ENCODE measurements at places on chromosomes 7 and 10. TPM values are rescaled to one million over a fixed set of nuclear protein-coding genes. Genes with fewer than 3 reads are reported as not detected.

The PURB gene
- 37.6 TPM for total RNA-seq

The GPC2 gene
- total RNA-seq: 44.3 TPM

The TBXAS1 gene
- 1.2 TPM for total RNA-seq

The CRPPA gene
- total RNA-seq: 4.4 TPM

The ARMC3 gene
- total RNA-seq: 2.7 TPM

The NOS3 gene
- total RNA-seq: 1.2 TPM

The DMTF1 gene
- 83.3 TPM for total RNA-seq

The PTPN12 gene
- 93.7 TPM for total RNA-seq

The TMEM273 gene
- total RNA-seq: 1.2 TPM

The ARHGAP22 gene
- total RNA-seq: 2.5 TPM

The OR2A5 gene
- not detected for total RNA-seq

The ELN gene
- 11.3 TPM for total RNA-seq

The C1QL3 gene
- total RNA-seq: 62.0 TPM

The WDFY4 gene
- 0.49 TPM for total RNA-seq

The DOCK4 gene
- total RNA-seq: 81.6 TPM

The CALML5 gene
- not detected for total RNA-seq

The MYPN gene
- not detected for total RNA-seq

The IGF2BP3 gene
- total RNA-seq: 37.9 TPM

The PCGF5 gene
- total RNA-seq: 17.7 TPM

The NUTM2B gene
- total RNA-seq: 0.74 TPM

The CFAP58 gene
- total RNA-seq: 0.25 TPM

The SLC26A5 gene
- total RNA-seq: not detected

The AZGP1 gene
- not detected for total RNA-seq

The COX15 gene
- total RNA-seq: 30.0 TPM

The SEPTIN7 gene
- 210 TPM for total RNA-seq

The ERV3-1 gene
- 20.2 TPM for total RNA-seq

The SLC26A3 gene
- not detected for total RNA-seq

The CYP2W1 gene
- not detected for total RNA-seq

The FAM25A gene
- total RNA-seq: not detected

The FRMD4A gene
- total RNA-seq: 92.9 TPM

The TEX47 gene
- total RNA-seq: not detected

The HYAL4 gene
- not detected for total RNA-seq

The EPHB6 gene
- total RNA-seq: 48.7 TPM

The PGAM2 gene
- total RNA-seq: 1.7 TPM

The DYDC2 gene
- total RNA-seq: 2.0 TPM

The PEX1 gene
- total RNA-seq: 40.8 TPM

The STRIP2 gene
- total RNA-seq: 9.6 TPM

The NUDT5 gene
- total RNA-seq: 16.5 TPM

The AGK gene
- 34.4 TPM for total RNA-seq

The DYNC1I1 gene
- total RNA-seq: 147 TPM

The PDZD7 gene
- total RNA-seq: 3.2 TPM

The ACTL6B gene
- total RNA-seq: 99.6 TPM

The SLC13A1 gene
- total RNA-seq: not detected

The CARD11 gene
- total RNA-seq: 0.25 TPM

The PANK1 gene
- 27.8 TPM for total RNA-seq

The MICALL2 gene
- total RNA-seq: 4.7 TPM

The SDHAF3 gene
- total RNA-seq: 6.1 TPM

The NME8 gene
- not detected for total RNA-seq

The KLF14 gene
- total RNA-seq: not detected

The SDK1 gene
- total RNA-seq: 30.7 TPM

The ELFN1 gene
- 5.4 TPM for total RNA-seq

The VENTX gene
- total RNA-seq: not detected

The GJD4 gene
- total RNA-seq: not detected

The APBB1IP gene
- 0.98 TPM for total RNA-seq

The SMKR1 gene
- 2.2 TPM for total RNA-seq

The PPP1R3C gene
- 22.9 TPM for total RNA-seq

The C10orf105 gene
- total RNA-seq: 0.25 TPM

The ELOVL3 gene
- total RNA-seq: not detected
